WTC11 (cell line): ENCODE measurements at places on chromosomes 11 and 22. TPM values are rescaled to one million over a fixed set of nuclear protein-coding genes. Genes with fewer than 3 reads are reported as not detected.

CDC42EP1 gene
- 9.6 to 12.7 TPM (median 10.4 TPM) in 3 replicates for total RNA-seq

HBB gene
- total RNA-seq = 0.34 TPM in 1 of 3 replicates, not detected in the others

GRAMD4 gene
- 32.8 to 41.0 TPM (median 33.1 TPM) in 3 replicates for total RNA-seq

OR4D5 gene
- not detected in 3 replicates for total RNA-seq

PSMD13 gene
- total RNA-seq = 144 to 148 TPM (median 147 TPM) in 3 replicates

BIK gene
- 3.0 to 3.9 TPM (median 3.2 TPM) in 3 replicates for total RNA-seq

VPREB1 gene
- not detected in 3 replicates for total RNA-seq

TMEM45B gene
- total RNA-seq = 0.25 to 0.59 TPM (median 0.37 TPM) in 3 replicates

- DNase-seq = no peak
Observed at GRCh38 chr11:106424111-106424510, 346.6 kb downstream of the AASDHPPT start.

GRCh38 chr11:12361682-12362081, 15.7 kb upstream of the PARVA start:
- DNase-seq = no peak

- no peak for DNase-seq
Observed at GRCh38 chr11:9962722-9963121, 298.8 kb downstream of the SWAP70 start.

DNA sequence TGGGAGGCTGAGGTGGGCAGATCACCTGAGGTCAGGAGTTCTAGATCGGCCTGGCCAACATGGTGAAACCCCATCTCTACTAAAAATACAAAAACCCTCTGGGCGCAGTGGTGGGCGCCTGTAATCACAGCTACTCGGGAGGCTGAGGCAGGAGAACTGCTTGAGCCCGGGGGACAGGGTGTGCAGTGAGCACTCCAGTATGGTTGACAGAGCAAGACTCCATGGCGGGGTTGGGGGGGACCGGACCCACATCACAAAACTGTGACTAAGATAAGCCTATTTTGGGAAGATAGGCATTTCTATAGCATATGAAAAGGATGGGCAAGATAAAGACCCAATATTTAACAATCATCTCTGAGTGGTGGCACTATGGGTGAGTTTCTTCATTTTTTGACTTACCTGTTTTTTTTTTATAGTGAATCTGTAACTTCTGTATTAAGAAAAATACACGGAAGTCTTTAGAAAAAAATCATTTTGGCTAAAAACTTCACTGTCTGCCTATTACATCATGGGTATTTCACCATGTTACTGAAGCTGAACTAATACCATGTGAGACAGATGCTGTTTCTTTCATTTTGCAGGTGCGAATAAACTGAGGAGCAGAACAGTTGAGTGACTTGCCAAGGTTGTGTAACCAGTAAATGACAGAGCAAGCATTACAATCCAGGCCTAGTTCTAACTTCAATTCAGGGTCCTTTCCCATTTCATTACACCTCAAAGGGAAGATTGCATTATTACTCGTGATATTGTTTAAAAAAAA, 2.5 kb downstream of the CELF1 start:
- no peak for DNase-seq

DNA sequence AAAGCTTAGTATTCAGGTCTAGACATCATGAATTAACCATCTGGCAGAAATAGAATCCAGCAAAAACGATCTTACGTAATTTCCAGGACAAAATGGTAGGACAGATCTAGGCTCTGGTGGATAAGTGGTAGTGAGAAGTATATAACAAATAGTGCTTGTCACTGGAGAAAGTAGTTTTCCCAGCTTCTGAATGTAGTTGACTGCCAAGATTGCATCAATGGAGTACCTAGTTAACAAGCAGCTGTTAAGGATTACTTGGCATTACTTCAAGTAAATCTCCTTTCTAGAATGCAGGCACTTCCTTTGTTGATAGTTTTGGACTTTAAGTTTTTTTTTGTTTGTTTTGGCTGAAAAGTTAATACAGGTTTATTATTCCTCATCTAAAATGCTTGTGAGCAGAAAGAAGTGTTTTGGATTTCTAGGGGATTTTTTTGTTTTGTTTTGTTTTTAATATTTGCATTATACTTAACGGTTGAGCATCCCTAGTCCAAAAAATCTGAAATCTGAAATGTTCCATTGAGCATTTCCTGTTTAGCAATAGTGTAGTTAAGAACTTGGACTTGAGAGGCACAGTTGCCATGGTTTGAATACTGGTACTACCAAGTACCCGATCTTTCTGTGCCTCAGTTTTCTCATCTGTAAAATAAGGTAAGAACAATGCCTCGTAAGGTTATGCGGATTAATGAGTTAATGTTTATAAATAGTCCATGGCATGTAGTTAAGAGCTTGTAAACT, 20.3 kb downstream of the FAM118B start:
- no peak for DNase-seq

- no peak for DNase-seq
Observed at GRCh38 chr11:98734686-98735085, 286.1 kb upstream of the CNTN5 start.

DNA sequence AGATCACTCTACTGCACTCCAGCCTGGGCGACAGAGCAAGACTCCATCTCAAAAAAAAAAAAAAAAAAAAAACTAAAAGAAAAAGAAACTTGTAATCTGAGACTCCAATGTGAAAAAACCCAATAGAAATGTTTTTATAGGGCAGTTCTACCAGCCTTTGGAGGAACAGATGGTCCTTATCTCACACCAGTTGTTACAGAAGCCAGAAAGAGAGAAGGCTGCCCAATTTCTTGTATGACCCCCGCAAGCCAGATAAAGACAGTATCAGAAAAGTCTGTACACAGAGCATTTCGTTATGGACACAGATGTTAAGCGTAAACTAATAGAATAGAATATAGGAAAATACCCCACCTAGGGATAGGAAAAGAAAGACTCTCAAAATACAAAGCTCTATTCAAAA, 11.3 kb upstream of the TSGA10IP start:
- DNase-seq = no peak

- no peak for DNase-seq
Observed at GRCh38 chr11:69158301-69159149, 2.8 kb downstream of the SMIM38 start.

DNA sequence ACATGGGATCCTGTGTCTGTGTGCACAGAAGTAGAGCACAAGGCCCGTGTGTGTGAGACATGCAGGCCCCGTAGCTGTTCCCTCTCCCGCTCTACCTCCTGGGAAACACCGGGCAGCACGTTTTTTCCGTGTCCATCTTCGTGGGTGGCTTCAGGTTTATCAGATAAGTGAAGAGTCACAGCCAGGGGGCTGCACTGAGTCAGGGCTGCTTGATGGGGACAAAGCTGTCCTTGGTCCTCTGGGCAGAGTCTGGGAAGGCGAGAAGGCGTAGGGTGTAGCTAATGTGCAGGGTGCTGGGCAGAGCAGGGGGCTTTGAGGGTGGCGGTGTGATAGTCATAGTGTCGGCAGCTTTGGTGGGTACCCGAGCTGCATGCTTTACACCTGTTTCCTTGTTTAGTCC, 23.7 kb downstream of the INCENP start:
- peak; percentile 13 for DNase-seq

DNA sequence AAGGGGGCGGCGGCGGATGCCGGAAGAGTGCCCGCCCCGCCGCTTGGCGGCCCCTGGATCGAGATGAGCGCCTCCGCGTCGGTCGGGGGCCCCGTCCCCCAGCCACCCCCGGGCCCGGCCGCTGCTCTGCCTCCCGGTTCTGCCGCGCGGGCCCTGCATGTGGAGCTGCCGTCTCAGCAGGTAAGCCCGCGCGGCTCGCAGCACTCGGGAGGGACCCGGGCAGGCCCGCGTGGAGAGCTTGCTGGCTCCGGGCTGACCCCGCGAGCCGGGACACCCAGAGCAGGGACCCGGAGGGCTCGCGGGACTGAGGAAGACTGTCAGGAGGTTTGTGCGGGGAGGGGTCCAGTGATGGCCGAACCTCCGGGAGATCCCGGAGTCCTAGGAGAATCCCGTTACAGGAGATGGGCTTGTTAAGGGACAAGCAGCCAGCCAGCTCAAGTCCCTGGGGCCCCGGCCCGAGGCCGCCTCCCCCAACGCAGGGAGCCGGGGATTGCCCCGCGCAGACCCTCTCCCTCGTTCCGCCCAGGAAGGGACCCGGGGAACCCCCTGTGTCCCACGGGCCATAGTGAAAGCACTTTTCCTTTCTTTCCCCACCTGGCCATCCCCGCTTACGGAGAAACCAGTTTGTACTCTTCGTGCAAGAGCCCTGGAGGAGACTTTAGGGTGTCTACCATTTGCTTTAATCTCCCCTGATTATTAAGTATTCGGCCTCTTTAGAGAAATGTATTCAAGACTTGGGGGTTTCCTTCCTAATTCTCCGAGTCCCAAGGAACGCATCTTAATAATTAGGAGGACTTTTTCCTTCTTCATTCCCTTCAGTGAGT, 547 bp downstream of the UVRAG start:
- DNase-seq = peak; percentile 40

- no peak for DNase-seq
Observed at GRCh38 chr22:19044381-19044780, 77.8 kb downstream of the DGCR2 start.

GRCh38 chr22:27761000-27761399, 40.6 kb downstream of the MN1 start:
- no peak for DNase-seq

GRCh38 chr11:13629779-13630178, 38.7 kb upstream of the FAR1 start:
- DNase-seq = no peak

DNA sequence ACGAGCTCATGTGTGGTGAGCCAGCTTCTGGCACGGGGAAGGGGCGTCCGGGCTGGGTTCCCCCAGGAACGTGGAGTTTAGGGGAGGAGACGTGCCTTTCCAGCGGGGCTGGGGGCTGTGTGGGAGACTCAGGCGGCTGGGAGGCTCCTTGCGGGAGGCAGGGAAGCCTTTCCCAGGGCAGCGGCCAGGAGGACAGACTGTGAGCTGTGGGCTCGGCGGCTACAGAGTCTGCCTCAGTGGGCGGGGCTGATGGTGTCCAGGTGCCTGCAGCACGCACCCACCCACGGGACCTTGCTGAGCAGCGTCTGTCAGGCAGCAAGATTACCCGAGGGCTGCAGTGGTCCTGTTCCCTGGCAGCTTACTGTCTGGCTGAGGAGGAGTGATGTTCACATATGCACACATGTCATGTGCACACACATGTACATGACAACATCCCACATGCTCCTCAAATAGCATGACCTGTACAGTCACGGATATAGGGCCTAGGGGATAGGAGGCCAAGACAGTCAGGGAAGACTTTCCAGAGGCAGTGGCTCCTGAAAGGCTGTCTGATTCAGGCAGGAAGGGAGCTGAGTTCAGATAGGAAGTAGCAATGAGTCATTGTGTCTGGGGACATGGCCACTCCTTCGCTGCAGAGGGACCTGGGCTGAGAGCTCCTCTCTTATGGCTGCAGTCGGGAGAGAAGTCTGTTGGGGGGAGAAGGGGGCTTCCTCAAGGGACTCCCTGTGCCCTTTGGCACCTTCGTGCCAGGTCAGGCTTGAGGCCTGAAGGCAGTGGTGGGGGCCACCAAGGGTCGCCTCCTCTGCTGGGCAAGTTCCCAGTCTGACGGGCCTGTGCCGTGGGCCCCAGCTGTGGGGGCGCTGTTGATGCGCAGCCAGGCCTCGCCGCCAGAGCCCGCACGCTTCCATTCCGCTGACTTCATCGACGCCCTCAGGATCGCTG, 23.3 kb upstream of the PPP6R3 start:
- no peak for DNase-seq

DNA sequence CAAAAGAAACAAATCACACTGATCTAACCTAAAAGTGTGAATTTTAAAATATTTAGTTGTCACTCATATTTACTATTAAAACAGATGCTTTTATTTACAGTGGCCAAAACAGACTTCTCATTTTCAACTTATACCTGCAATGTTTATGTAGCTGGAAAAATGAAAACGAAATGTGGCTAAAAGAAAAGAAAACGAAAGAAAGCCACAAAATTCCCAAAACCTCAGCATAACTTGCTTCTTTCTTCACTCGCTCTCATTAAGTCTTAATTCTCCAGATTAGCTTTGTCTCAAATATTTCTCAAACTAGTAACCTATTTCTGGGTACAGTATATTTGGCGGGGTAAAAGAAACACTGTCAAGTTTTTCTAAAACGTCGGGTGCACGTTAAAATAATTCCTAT, 693 bp downstream of the CSTF3 start:
- no peak for DNase-seq

GRCh38 chr11:134730101-134730500, 318.1 kb upstream of the B3GAT1 start:
- DNase-seq = no peak

DNA sequence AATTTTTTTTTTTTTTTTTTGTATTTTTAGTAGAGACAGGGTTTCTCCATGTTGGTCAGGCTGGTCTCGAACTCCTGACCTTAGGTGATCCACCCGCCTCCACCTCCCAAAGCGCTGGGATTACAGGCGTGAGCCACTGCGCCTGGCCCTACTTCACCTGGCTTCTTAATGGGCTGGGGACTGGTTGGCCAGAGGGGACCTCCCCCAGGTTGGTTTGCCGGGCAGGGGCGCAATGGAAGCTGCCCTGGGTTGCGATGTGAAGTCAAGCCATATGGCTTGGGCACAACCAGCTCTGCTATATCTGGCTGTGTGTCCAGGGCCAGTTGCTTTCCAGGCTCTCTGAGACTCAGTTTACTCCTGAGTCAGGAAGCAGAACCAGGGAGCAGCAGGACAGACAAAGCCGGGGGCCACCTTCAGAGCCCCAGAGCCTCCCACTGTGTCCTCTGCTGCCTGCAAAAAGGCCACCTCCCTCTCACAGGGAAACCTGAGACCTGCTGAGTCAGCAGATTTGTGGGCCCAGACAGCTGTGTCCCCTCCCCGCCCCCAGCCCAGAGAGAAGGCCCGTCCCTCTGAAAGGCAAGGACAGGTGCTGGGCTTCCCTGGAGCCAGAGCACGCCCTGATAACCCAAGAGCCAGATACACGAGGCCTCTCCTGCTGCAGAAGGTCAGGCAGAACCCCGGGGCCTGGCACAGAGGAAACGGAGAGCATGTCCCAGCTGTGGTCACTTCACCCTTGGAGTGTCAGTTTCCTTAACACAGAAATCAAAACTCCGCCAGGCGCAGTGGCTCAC, 29.2 kb upstream of the DAGLA start:
- peak; percentile 78 for DNase-seq

DNA sequence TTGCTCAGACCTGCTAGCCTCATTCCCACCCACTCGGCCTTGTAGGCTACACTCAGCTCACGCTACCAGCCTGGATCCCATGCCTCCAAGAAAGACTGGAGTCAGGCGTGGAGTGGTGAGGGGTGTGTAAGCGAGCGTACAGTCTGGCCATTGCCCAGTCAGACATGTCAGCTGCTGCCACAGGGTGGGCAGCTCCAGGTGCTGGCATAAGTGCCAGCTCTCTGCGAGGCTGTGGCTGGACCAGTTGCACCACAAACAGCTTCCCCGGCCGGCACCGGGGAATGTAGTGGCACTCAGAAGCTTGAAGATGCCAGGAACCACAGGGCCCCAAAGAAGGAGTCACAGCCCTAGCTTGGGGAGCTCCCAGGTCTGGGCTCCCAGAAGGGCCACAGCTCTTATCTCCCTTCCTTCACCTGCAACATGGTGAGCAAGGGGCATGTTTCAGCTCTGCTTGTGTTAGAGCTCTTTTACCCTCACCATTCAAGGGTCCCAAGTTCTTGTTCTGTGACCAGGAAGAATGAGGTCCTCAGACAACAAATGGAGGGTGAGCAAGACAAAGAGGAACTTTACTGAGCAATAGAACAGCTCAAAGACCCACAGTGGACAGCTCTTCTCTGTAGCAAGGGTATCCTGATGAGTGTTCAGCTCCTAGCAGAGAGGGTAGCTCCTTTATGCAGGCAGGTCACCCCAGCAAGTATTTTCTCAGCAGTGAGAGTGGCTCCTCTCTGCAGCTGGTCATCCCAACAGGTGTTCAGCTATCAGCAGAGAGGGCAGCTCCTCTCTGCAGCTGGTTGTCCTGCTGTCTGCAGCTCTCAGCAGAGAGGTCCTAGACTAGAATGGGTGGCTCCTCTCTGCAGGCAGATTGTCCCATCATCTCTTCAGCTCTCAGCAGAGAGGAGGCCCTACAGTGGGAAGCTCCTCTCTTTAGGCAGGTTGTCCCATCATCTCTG, 6.0 kb downstream of the SBF2 start:
- no peak for DNase-seq
